ENCODE measurements at places on chromosomes 7 and 10. TPM values are rescaled to one million over a fixed set of nuclear protein-coding genes. Genes with fewer than 3 reads are reported as not detected.

DNA sequence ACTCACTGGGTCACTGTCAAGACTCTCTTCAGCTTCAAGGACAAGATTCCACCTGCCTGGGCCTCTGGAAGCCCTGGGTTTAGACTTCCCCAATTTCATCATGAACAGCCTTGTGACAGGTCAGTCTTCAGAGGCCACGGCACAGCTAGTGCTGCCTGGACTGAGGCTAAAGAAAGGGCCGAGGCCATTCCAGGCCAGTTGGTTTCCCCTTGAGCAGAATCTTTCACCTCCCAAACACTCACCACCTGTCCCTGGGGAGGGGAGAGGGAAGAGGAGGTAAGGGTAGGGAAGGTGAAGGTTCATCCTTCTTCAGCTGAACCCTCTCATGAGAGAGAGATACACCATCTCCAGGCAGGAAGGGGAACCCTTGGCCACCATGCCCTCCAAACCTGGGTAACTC, 24.3 kb downstream of the HSPA12A start:
- H3K36me3 ChIP-seq, result no peaks in the 10 kb centered on the region
- DNase-seq, result no peak
- H3K27ac ChIP-seq, result no peak overlapping the region
- H3K27me3 ChIP-seq, result peaks cover 60% of the 10 kb centered on the region
- H3K4me3 ChIP-seq, result no peak overlapping the region

DNA sequence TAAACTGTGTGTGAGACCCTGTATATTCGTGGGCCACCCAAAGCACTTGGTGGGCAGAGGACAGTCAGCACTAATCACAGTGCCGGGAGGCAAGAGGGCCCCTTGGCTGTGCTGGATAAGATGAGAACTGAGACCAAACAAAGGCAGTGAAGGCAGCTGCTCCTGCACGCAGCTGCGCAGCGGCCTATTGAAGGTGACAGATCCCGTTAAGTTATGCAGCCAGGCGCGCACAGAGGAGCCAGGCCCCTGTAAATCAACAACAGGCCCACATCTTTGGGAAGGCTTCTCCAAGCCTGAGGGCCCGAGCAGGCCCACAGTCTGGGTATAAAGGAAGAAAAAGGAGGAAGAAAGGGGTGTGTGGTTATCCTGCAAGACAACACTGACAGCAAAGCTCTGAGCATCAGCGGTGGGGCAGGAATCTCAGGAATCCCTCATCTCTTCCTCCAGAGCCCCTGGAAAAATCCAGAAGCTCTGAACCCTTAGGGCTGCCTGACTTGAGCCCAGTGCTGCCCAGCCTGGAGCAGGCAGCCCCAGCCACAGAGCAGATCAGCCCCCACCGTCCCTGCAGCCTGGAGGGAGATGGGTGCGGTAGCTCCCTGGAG, 154.2 kb downstream of the ARHGAP12 start:
- H3K4me3 ChIP-seq, result no peak overlapping the region
- DNase-seq, result no peak
- H3K27me3 ChIP-seq, result no peaks in the 10 kb centered on the region
- H3K4me1 ChIP-seq, result no peaks in the 10 kb centered on the region
- no peak overlapping the region for H3K27ac ChIP-seq

DNA sequence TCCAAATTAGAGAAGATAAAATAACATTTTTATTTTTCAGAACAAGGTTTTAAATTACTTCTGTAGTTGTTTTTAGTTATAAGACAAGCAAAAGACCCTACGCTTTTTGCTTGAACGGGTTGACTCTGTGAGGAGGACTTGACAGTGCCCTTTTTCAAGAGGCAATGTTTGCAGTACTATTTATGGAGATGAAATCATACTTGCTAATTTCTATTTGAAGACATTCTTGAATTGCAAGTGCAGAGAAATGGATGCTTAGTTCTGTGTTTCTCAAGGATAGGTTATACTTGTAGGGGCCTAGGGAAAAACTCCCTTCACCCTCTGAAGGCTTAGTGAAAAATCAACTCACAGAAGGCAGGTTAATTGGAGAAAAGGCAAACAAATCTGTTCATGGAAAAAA, 1229.5 kb downstream of the REEP3 start:
- DNase-seq, result no peak
- no peak overlapping the region for H3K4me3 ChIP-seq
- no peaks in the 10 kb centered on the region for H3K4me1 ChIP-seq
- no peaks in the 10 kb centered on the region for H3K36me3 ChIP-seq
- no peaks in the 10 kb centered on the region for H3K27me3 ChIP-seq

DNA sequence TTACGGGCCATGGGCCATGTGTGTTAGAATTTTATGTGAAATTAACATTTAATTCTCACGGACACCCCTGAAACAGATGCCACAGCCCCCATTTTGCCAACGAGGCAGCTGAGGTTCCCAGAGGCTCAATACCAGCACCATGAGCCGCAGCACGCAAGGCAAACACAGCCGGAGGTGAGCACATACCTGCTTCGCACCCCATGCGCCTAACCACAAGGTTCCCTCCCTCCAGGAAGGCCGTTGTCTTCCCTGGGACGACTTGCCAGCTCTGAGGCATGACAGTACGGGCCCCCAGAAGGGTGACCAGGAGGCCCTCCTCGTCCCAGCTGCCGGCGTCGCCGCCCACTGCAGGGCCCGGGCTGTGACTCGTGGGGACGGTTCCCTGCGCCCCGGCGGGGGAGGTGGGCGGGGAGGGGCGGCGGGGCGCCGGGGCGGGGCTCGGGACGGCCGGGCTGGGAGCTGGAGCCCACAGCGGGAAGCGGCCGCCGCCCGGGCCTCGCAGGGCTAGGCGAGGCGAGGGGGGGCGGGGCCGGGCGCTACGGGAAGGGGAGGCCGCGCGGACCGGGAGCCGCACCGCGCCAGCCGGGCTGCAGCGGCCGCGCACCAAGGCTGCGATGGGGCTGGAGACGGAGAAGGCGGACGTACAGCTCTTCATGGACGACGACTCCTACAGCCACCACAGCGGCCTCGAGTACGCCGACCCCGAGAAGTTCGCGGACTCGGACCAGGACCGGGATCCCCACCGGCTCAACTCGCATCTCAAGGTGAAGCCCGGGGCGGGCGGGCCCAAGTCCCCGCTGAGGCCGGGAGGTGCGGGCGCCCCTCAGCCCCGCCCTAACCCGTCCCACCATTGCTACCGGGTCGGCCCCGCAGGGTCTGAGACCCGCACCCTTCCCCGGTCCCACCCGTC, at the start of gene CAV2:
CAV2 (plus strand) TSS at position 571 of the 910 bp plus-strand sequence; CDS start at position 615, 44 bp downstream.
- peak within 1 kb of the TSS; percentile 12 for H3K4me3 ChIP-seq
- H3K4me1 ChIP-seq, result peaks cover 10% of the 10 kb centered on the region

GRCh38 chr10:118047880-118048279, 1.1 kb upstream of the RAB11FIP2 start:
- no peaks in the 10 kb centered on the region for H3K27me3 ChIP-seq
- peaks cover 32% of the 10 kb centered on the region for H3K4me1 ChIP-seq
- H3K36me3 ChIP-seq, result no peaks in the 10 kb centered on the region
- no peak overlapping the region for H3K27ac ChIP-seq

GRCh38 chr7:48130658-48131108, 40.6 kb upstream of the ABCA13 start:
- H3K4me3 ChIP-seq, result no peak overlapping the region
- H3K36me3 ChIP-seq, result no peaks in the 10 kb centered on the region
- H3K27me3 ChIP-seq, result peaks cover 22% of the 10 kb centered on the region
- DNase-seq, result no peak
- H3K4me1 ChIP-seq, result peaks cover 5% of the 10 kb centered on the region
- no peak overlapping the region for H3K27ac ChIP-seq

DNA sequence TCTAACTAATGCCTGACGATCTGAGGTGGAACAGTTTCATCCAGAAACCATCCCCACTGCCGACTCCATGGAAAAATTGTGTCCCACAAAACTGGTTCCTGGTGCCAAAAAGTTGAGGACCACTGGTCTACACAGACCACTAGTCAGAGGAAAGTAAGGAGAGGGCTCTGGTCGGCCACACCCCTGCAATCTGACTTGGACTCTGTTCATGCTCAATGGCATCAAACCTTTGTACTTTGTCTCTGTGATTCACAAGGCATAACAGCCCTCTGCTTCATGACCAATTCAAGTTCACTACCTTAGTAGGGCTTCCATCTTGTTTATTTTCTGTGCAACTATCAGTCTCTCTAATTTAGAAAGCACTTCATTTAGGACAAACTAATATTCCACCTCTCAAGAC, 1.8 kb downstream of the TUBAL3 start:
- H3K4me1 ChIP-seq, result no peaks in the 10 kb centered on the region
- no peak overlapping the region for H3K4me3 ChIP-seq
- H3K27me3 ChIP-seq, result peaks cover 13% of the 10 kb centered on the region
- no peaks in the 10 kb centered on the region for H3K36me3 ChIP-seq

GRCh38 chr7:90165724-90166123, 11.5 kb downstream of the STEAP1 start:
- H3K4me1 ChIP-seq, result no peaks in the 10 kb centered on the region
- no peak for DNase-seq
- no peak overlapping the region for H3K4me3 ChIP-seq
- H3K27ac ChIP-seq, result no peak overlapping the region
- no peaks in the 10 kb centered on the region for H3K36me3 ChIP-seq

- no peaks in the 10 kb centered on the region for H3K27me3 ChIP-seq
- no peaks in the 10 kb centered on the region for H3K36me3 ChIP-seq
- H3K27ac ChIP-seq, result no peak overlapping the region
- no peak overlapping the region for H3K4me3 ChIP-seq
- no peak for DNase-seq
These were observed 135.2 kb downstream of the ADAM12 start for GRCh38 chr10:126252884-126253610.

GRCh38 chr7:105001652-105002184, 12.3 kb upstream of the KMT2E start:
- no peak overlapping the region for H3K4me3 ChIP-seq
- peaks cover 29% of the 10 kb centered on the region for H3K36me3 ChIP-seq
- DNase-seq, result no peak
- H3K27me3 ChIP-seq, result no peaks in the 10 kb centered on the region
- H3K4me1 ChIP-seq, result peaks cover 85% of the 10 kb centered on the region

DNA sequence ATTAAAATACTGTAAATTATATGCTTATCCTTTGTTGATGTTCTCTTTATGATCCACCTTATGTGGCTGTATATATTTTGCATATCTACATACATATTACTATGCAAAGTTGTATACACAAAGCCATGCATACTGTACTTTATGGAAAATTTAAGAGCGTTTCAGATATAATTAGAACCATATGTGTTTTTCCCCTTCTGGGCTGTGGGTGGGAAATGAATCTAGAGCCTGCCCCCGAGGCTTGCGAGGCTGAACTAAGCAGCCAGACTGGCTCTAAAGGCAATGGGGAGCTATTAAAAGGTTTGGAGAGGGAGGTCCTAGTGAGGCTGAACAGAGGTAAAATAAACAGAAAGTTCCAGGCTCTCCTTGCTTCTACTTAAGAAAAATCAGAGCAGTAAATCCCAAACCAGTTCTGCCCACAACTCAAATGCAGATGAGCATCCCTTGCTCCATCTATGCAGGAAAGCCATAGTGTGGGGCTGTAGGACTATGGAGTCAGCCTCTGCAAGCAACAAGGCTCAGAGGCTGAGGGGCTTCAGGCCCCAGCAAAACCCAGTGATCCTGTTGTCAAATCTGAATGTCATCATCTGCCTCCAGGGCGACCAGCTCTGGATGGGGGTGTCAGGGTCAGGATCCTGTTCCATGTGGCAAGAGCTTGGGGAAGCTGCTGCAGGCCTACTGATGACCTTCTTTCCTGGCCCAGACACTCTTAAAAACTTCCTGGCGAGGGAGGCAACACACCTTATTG, 14.1 kb upstream of the DDIT4 start:
- H3K4me3 ChIP-seq, result peak overlapping the region; percentile 84
- peak overlapping the region; percentile 99 for H3K27ac ChIP-seq
- peaks cover 67% of the 10 kb centered on the region for H3K4me1 ChIP-seq
- DNase-seq, result peak; percentile 43
- H3K36me3 ChIP-seq, result no peaks in the 10 kb centered on the region
- peaks cover 2% of the 10 kb centered on the region for H3K27me3 ChIP-seq

DNA sequence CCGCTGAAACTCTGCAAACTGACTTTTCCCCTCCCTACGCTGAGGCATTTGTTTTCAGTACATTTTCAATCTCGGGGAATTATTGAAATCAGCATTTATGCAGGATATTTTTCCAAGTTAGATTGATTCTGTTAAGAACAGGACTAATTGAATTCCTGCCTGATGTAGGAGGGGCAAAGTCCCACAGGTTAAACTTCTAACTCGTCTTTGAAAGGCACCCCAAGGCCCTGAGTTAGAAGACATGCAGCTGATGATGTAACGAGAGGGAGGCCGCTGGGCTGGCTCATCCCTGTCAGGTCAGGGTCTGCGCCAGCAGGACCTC, 253.1 kb downstream of the CELF2 start:
- no peaks in the 10 kb centered on the region for H3K27me3 ChIP-seq
- DNase-seq, result no peak
- H3K4me1 ChIP-seq, result peaks cover 89% of the 10 kb centered on the region
- peaks cover 61% of the 10 kb centered on the region for H3K36me3 ChIP-seq
- no peak overlapping the region for H3K4me3 ChIP-seq

DNA sequence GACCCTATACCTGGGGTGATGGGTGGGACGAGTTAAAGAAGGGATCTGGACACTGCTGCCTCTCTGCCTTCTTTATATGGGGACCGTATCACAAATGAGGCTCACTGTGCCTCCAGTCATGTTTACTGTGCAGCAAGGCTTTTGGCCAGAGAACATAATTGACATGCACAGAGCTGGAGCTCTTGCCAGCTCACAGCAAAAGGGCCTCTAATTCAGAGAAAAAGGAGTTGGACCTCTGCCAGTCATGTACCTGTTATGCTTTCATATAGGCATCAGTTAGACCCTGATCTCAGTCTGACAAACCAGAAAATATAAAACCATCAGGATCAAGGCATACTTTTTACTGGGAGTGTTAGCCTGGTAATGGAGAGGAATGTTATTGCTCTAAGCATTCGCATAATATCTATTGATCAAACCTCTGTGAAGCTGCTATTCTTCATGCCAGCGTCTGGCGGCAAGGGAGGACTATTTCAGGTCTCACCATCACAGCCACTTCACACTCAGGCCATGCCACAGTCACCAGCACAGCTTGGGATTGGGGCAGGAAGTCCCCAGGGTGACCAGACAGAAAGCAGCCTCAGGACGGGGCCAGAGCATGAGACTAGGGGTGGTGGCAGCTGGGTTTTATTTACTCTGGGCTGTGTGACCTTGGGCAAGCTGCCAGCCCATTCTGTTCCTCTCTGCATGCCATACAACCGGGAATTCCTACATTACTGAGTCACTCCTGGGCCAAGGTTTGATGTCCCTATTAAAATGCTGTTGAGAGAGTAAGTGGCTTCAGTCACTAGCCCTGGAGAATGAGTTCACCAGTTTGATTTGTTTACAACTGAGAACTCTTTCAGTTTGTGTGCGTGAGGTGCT, 90.1 kb downstream of the NPSR1 start:
- H3K27ac ChIP-seq, result no peak overlapping the region
- peaks cover 5% of the 10 kb centered on the region for H3K27me3 ChIP-seq
- no peak overlapping the region for H3K4me3 ChIP-seq
- no peak for DNase-seq

GRCh38 chr7:129041142-129042085, 13.5 kb downstream of the TNPO3 start:
- peak; percentile 45 for DNase-seq
- no peaks in the 10 kb centered on the region for H3K27me3 ChIP-seq
- H3K36me3 ChIP-seq, result peaks cover 28% of the 10 kb centered on the region
- H3K4me3 ChIP-seq, result no peak overlapping the region
- H3K4me1 ChIP-seq, result peaks cover 64% of the 10 kb centered on the region
- no peak overlapping the region for H3K27ac ChIP-seq

Gene CALML3
- total RNA-seq, result not detected

Gene WEE2
- not detected for total RNA-seq

Gene SPDYE11
- not detected for total RNA-seq

Gene HTR5A
- total RNA-seq, result not detected

Gene PNLIP
- total RNA-seq, result not detected

Gene ANKRD30A
- total RNA-seq, result not detected
